Epithelial cell of prostate (primary cell): ENCODE measurements at places on chromosomes 1 and 21.

GRCh38 chr1:29309075-29309474 is 72.8 kb downstream of the PTPRU start:
- DNase-seq = no peak

GRCh38 chr1:223031733-223032601 is 111.1 kb downstream of the TLR5 start:
- no peak for DNase-seq

DNA sequence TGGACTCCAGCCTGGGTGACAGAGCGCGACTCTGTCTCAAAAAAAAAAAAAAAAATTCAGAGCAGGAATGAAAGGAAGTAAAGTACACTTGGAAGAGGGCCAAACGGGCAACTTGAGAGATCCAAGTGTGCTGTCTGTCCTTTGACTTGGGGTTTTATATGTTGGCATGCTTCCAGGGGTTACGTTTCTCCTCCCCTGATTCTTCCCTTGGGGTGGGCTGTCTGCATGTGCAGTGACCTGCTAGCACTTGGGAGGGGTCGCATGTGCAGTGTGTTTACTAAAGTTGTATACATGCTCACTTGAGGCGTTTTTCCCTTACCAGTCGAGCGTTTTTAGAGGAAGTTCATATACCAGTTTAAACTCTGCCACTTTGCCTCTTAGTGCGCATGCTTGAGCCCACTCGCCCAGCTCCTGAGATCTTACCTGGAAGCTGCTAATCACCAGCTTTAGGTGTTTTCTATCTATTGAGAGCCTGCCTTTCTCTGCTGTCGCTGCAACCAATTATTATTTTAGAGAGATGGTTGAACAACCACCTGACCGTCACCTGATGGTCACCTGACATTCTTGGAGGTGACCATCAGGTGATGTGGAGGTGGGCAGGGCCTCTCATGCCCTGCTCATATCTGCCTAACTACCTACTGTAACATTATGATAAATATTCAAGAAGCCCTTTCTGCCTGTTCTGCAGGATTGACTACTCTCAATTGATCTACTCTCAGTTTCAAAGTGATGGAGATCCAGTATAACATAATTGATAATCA is 140.1 kb downstream of the MACF1 start:
- no peak for DNase-seq

DNA sequence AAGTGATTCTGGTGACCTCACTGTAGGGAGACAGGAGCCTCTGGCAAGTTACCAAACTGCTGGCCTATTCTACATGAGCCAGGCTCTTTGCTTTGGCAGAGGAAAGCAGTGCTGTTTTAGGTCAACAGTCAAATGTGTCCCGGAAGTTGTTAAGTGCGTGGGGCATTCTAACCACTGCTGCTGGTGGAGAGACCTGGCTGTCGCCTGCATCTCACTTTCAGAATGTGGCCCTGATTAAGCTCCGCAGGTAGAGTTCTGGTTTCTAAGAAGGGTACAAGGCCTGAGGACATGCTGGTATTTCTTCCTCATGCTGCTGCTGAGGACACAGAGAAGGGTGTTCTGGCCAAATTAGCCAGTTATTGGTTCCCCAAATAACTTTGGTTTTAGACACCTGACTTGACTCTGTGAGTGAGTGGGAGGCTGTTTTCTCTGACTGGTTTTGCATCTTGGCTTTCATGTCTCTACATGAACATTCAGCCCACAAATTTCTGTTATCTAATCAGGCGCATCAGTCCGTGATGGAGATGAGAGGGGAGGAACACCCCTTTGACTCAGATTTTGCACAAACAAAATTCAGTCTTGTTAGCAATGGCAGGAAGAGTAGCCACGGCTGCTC is 120.8 kb downstream of the LMO4 start:
- DNase-seq = peak; percentile 22

- DNase-seq = no peak
Observed at GRCh38 chr1:44808938-44809917, 905 bp downstream of the BTBD19 start.

GRCh38 chr1:177021687-177022086 is 142.8 kb downstream of the ASTN1 start:
- DNase-seq = no peak

- DNase-seq = no peak
Observed at GRCh38 chr1:51281807-51282206, 45.7 kb downstream of the RNF11 start.

DNA sequence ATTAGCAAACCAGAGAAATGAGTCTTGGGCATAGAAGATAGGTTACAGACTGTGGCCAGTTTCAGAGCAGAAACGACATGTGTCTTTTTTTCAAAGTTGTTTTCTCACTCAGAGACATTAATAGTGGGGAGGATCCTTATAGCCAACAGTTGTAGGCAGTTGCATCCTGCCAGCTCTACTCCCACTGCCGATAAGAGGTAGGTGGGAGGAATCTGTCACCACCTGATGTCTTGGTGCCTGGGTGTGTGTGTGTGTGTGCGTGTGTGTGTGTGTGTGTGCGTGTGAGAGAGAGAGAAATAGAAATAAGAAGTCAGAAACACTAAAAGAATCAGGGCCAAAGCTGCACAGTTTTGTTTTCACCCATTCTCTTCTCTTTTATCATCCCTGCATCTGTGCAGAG is 219.5 kb downstream of the ZP4 start:
- DNase-seq = no peak

- DNase-seq = no peak
Observed at GRCh38 chr1:211831558-211832323, 1.2 kb upstream of the LPGAT1 start.

- DNase-seq = no peak
Observed at GRCh38 chr1:44040846-44041245, 9.6 kb upstream of the SLC6A9 start.

DNA sequence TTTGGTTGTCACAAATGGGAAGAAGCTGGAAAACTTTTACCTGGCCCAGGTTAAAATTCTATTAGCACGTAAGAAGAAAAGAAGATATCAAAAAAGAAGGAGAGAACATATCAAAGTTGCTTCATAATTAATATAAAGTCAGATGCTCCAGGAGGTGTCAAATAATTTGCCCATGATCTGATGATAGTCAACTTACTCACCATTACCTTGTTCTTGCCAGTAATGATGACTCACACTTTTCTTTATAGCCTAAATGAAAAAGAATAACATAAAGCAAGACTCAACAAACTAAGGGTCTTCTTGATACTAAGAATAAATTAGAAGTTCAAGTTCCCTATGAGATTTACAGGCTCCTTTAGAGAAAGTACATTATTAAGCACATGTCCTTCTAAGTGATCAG is 580.4 kb downstream of the TTLL7 start:
- DNase-seq = no peak

GRCh38 chr1:193113992-193114332 is 7.9 kb upstream of the CDC73 start:
- DNase-seq = no peak

- DNase-seq = no peak
Observed at GRCh38 chr1:57729181-57729580, 305.3 kb upstream of the DAB1 start.

DNA sequence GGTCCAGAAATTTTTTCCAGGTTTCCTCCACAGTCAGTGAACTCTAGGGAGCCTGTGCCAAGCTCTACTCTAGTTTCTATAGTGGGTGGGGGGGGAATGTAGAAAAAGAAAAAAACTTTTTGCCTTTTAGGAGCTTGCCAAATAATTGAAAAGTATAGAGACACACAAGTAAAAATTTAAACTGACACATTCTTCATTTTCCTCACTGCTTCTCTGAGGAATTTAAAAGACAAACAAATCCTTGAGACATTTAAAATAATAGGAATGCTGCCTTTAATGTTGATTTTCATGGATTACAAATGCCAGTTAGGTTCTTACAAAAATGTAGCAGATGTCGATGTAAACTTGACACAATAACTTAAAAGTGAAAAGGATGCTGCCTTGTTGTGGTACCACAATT is 241.9 kb downstream of the DNM3 start:
- no peak for DNase-seq

- no peak for DNase-seq
Observed at GRCh38 chr1:109794319-109795132, 30.8 kb upstream of the EPS8L3 start.

DNA sequence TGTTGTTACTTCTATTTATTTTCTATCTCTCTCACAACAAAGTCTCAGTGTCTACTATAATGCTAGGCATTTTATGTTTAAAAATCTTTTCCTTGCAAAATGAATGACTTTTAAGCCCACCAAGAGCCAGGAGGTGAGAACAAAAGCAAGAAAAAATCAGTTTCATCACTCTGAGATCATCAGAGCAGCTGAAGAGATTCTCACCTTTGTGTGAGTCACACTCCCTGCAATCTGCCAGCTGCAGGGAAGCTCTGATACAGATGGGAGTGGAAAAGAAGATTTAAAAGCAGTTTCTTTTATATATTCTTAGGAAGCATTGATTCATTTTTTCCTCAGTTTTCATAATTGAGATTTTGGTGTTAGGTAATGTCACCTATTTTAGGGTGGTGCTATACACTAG is 107.6 kb downstream of the LHX9 start:
- peak; percentile 16 for DNase-seq

GRCh38 chr1:60141743-60142142 is 68.2 kb upstream of the C1orf87 start:
- no peak for DNase-seq

GRCh38 chr1:8684590-8684989 is 132.8 kb downstream of the RERE start:
- no peak for DNase-seq

- no peak for DNase-seq
Observed at GRCh38 chr1:8313231-8313630, 4.7 kb upstream of the SLC45A1 start.

DNA sequence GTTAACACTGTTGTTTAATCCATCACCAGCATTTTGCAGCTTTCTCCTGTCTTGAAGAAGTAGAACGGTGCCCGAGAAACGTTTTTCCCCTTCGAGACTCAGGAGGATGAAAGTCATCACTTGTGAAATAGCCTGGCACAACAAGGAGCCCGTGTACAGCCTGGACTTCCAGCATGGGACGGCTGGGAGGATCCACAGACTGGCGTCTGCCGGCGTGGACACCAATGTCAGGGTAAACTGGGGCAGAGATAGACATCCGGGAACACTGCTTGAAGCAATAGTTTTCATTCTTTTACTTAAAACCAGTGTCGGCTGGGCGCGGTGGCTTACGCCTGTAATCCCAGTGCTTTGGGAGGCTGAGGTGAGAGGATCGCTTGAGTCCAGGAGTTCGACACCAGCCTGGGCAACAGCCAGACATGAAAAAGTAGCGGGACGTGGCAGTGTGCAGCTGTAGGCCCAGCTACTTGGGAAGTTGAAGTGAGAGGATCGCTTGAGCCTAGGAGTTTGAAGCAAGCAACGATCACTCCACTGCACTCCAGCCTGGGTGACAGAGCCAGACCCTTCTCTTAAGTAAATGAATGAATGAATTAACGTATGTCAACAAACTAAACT is 945 bp downstream of the CHAF1B start:
- no peak for DNase-seq

DNA sequence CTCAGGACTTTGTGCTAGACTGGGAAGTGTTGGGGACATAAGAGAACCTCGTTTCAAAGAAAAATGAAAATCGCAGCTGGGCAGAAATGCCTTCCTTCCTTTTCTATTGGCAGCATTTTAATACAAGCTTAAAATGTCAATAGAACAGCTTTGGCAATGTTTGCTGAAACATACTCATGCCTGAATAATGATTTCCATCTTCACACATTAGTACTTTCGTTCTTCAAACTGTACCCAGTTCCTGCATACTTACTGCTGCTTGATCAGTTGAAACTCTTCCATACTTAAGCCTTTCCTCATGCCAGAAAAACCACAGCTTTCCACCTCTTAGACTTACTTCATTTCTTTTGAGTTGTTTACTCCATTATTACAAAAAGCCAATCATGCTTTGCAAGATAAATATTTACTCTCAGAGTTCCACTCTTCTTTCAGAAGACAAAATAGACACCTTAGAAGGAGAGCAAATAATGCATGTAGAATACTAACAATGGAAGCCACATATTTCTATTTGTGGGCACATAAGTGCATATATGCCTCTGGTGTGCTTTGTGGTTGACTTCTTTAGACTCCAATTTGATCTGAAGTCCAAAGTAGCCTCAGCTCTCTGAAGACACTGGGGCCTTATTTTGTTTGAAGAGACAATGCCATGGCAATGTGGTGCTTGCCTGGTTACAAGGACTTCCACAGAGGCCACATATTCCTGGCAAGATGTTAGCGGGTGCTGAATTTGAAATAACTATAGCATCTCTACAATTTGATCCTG is 22.7 kb upstream of the CD55 start:
- DNase-seq = peak; percentile 66

GRCh38 chr1:172513479-172513878 is 19.5 kb upstream of the SUCO start:
- peak; percentile 74 for DNase-seq

GRCh38 chr1:55898181-55898580 is 681.2 kb downstream of the PLPP3 start:
- DNase-seq = peak; percentile 34

- DNase-seq = peak; percentile 46
Observed at GRCh38 chr1:92907949-92908684, 53.1 kb downstream of the DIPK1A start.

GRCh38 chr1:113783254-113784103 is 24.2 kb upstream of the PHTF1 start:
- DNase-seq = no peak

- peak; percentile 16 for DNase-seq
Observed at GRCh38 chr1:104195395-104195794, 445.7 kb downstream of the AMY1C start.

DNA sequence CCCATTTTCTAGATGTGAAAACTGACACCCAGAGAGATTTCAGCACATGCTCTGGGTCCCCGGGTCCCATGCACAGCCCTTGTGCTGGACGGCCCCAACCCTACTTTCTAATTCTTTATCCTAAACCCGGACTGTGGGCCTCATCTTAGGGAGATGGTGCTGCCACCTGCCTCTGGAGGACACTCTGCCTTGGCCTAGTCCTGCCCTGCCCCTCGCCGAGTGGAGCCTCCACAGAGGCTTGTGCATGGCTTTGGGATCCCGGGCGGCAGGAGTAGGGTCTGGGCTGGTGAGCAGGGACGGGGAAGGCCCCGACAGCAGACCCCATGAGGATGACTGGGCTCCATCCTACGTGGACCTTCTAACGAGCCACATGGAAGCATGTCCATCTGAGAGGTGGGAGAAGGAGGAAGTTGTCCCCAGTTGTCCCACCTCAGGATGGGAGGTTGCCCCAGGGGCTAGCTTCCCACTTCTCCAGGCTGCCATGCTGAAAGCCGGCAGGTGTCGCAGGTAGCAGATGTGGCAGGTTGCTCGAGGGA is 12.4 kb downstream of the MX2 start:
- no peak for DNase-seq

- no peak for DNase-seq
Observed at GRCh38 chr1:183881387-183882131, 76.6 kb downstream of the RGL1 start.

DNA sequence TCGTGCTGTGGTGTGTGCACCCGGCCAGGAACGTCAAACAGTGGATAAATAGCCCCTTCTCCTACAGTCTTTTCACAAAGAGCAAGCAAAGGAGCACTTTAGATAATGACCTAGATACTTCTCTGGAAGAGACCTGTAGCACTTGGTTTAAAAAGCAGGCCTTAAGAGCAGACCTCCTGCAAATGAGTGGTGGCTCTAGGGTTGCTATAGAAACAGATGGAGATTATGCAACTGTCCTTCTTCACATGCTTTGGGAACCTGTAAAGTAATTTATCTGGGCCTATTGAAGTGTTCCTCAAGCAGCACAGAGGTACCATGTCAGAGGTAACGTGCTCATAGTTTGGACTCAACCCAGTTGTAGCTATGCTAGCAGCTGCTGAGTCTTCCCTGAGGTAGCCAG is 208.2 kb upstream of the KIAA0040 start:
- no peak for DNase-seq
